Activated CD4-positive, alpha-beta memory T cell treated with anti-CD3 and anti-CD28 coated beads for 36 hours (primary cell): ENCODE measurements at places on chromosomes 11 and 22.

DNA sequence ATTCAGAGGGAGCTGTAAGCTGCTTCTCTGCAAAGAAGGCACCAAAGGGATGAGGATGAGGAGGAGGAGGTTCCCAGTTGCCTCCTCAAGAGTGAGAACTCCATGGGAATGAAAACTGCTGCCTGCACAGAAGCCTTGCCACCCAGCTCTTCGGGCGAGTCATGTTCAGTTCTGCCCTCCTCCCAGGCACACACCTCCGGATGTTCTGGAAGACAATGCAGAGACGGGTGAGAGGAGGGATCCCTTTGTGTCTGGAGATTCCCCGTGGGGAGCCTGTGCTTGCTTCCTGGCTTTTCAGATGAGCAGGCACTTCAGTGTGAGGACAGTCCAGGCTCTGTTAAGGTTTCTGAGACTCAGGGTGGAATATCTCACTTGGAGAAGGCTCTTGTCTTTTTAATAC, 295.6 kb downstream of the DDX10 start:
- DNase-seq: no peak

DNA sequence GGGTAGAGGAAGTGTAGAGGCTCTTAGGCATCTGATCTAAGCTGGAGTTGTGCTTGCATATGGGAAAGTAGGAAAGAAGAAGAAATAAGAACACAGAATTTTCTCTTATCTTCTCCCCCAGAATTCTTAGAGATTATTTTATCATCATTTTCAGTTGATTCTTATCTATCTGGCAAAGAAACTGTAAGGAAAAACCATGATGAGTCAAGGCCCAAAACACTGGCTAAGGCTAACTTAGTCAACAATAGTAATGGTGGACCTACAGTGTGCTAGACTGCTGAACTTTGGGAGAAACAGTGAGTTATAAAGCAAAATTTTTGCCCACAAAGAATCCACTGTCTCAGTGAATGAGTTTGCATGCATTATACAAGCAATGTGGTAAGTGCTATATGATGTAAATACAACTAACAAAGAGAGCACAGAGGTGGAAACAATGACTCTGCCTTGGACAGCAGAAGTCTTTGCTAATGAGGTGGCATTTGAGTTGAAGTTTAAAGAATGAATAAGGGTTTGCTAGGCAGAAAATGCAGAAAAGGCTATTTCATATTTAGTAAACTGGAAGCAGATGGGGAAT, 344.5 kb upstream of the PLET1 start:
- no peak for DNase-seq

DNA sequence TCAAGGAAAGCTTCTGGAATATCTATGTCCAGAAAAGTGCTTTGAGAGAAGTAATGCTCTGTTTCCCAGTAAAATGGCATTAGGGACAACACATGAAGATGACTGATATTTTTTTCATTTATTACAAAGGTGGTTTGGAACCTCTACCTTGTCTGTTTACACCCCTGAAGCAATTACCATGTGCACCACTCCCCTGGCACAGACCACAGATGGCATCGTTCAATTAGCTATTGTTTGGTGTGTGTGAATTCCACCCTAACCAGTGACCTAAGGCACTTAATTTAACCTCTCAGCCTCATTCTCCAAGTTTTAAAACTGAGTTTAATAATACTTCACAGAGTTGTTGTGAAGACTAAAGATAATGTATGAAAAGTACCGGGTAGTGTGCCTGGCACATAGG, 127.6 kb upstream of the BMAL1 start:
- no peak for DNase-seq

DNA sequence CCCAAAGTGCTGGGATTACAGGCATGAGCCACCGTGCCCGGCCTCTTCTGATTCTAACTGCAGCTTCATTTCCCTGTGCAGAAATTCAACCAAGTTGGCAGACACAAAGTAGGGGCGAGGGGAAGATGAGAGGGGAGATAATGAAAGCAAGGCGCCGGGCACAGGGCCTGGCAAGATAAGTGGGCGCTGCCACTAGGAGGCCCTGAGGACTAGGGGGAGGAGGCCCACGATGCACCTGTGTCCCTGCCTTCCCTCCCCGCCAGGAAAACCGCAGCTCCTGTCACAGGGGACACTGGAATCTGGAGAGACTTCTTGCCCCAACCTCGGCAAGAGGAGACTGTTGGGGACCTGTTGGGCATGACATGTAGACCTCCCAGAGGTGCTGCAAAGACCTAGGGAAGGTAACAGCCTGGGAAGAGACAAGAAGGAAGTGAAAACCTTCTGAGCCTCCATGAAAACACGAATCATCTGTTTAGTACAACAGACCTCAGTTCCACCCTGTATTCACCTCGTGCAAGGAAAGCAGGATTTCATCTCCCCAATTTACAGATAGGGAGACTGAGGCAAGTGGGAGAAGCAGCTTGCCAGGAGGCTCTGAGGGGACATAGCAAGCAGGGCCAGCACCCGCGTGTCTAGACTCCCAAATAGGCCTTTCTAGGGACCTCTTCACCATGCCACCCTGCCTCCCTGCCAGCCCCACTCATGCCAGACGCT, 3.1 kb upstream of the LGALS1 start:
- DNase-seq: peak; percentile 22

DNA sequence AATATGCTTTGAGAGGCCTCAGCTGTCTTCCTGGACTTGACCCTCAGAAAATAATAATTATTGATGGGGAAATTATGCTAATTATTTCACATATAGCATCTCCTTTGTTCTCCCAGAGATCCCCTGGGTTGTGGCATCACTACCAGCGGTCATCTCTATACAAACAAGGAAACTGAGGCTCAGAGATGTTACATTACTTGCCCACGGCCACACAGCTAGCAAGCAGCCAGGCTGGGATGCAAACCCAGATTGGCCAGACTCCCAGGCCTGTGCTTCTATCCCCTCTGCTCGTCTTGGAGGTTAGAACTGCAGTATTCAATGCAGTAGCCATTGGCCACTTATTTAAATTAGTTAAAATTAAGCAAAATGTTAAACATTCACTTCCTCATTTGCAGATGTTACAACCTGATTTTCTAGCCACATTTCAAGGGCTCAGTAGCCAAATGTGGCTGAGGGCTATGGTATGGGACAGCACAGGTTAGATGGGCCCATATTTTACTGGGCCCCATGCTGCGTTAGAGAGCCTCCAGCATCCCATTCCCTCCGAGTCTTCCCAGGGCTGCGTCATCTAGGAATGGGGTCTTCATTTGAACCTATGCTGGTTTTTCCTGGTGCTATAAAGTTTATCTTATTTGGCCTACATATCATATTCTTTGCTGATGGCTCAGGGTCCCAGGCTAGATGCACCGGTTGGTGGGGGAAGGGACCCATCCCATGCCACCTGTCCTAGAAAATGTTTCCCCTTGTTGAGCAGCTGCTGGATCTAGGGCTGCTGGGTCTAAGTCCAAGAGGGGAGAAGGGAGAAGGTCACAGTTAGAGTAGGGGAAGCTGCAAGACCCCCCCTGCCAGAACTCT, 2.2 kb downstream of the SLC35C1 start:
- no peak for DNase-seq

DNA sequence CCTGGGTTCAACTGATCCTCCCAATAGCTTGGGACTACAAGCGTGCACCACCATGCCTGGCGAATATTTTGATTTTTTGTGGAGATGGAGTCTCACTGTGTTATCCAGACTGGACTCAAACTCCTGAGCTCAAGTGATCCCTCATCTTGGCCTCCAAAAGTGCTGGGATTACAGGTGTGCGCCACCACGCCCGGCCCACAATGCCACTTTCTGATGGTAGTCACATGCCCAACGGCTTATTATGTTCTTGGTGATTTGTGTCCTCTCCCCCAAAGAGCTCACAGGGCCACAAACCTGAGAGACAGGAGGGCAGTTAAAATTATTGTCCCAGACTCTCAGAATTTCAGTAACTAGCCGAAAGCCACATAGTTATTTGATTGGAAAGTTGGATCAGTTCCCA, 9.6 kb downstream of the GRIK4 start:
- DNase-seq: no peak

- DNase-seq: no peak
Measured at GRCh38 chr11:37230865-37231264, 632.8 kb upstream of the RAG2 start.

DNA sequence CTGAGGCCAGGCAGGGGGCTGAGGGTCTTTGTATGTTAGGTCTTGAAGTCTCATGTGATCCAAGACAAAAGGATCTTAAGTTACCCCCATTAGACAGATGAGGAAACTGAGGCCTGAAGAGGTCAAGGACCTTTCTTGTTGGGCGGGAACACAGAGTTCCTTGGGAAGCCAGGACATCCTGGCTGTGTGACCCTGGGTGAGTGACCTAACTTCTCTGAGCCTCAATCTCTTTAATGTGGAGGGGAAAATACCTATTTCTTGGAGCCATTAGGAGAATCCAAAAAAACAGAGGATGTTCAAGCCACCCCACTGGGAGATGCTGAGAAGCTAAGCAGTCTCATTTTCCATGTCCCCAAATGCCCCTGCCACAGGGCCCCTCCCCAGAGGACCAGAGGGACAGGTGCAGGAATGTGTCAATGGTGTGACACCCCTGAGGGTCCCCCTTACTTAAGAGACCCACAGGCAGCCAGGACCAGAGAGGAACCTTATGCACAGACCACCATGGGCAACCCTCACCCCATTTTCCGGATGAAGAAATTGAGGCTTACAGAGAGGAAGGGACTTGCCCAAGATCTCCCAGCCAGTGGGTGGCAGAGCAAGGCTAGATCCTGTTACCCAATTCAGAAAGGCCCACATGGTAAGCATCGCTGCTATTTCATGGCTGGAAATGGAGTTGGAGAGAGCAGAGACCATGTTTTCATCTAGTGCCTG, 8.0 kb downstream of the RAC2 start:
- no peak for DNase-seq

- no peak for DNase-seq
Measured at GRCh38 chr22:37728620-37729019, 31.8 kb downstream of the TRIOBP start.

DNA sequence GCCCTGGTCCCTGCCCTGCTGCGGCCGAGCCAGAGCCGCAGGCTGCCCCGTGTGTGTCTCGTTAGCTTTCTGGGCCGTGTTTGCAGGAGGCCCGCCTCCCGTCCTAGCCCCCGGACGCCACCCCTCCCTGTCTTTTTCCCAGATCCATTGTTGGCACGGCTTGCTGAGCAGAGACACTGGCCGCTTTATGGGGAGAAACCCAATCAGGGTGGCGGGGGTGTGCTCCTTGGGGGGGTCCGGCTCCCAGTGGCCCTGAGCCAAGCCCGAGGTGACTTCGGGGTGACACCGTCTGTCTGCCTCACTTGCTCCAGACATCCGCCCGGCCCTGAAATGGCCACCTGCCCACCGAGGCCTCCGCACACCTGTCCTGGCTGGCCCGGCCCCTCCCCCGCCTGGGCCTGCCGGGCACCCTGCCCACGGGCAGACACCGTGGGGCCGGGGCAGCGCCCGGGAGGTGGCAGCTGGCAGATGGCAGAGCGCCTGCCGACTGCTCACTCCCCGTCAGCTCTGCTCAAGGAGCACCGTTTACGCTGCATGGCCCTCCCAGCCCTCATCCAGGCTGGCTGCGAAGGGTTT, 43.1 kb upstream of the PPARA start:
- DNase-seq: no peak

GRCh38 chr11:95455228-95455970, 224.4 kb upstream of the SESN3 start:
- DNase-seq: no peak
